ENCODE measurements at places on chromosomes 6 and 20.

DNA sequence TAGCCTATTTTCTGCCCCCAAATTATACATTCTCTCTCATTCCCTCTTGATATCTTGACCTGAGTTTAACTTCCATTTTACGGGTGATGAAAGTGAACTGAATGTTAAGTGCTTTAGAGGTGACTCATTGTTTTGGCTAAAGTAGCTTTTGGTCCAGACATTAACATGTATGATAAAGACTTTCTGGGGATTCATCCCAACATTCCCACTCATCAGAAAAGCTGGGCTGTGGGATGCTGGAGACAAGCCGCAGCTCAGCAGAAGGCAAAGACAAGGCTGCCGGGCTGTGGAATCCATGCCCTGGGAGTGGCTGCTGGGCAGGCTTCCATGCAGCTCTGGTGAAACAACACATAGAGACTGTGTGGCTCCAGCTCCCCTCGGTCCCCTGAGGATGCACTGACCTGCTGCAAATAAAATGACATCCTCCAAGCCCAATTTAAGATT lies 89.9 kb upstream of the SYNDIG1 start:
- DNase-seq: no peak

GRCh38 chr6:116764961-116765841 lies at the start of gene FAM162B:
Gene FAM162B, minus strand, starts transcription at chr6:116765719. Its CDS starts 143 bp downstream, at chr6:116765576.
- DNase-seq: no peak

DNA sequence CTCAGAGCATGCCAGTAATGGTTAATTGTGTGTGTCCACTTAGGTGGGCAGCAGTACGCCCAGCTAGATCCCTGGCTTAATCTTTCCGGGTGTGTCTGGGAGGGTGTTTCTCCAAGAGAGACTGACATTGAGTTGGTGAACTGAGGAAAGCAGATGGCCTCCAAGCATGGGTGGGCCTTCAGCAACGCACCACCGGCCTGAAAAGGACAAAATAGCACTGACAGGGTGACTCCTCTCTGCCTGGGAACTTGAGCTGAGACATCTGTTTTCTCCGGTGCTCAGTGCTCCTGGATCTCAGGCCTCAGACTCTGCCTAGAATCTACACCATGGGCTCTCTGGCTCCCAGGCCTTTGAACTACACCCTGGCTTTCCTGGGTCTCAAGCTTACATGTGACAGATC lies 43.2 kb downstream of the C6orf118 start:
- DNase-seq: no peak

DNA sequence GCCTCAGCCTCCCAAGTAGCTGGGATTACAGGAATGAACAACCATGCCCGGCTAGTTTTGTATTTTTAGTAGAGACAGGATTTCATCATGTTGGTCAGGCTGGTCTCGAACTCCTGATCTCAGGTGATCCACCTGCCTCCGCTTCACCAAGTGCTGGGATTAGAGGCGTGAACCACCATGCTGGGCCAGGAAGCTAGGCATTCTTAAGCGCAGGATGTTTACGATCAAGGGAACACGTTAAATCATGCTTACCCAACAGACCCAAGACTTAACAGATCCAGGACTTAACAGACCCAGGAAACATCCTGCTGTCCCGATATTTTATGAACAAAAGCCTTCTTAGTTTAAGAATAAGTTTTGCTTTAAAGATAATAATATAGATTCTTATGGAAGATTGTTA lies 9.1 kb downstream of the PTGIS start:
- DNase-seq: no peak

- no peak for DNase-seq
Observed at GRCh38 chr20:56155625-56156024, 92.9 kb upstream of the MC3R start.

- no peak for DNase-seq
Observed at GRCh38 chr20:54284928-54285704, 77.2 kb downstream of the PFDN4 start.

DNA sequence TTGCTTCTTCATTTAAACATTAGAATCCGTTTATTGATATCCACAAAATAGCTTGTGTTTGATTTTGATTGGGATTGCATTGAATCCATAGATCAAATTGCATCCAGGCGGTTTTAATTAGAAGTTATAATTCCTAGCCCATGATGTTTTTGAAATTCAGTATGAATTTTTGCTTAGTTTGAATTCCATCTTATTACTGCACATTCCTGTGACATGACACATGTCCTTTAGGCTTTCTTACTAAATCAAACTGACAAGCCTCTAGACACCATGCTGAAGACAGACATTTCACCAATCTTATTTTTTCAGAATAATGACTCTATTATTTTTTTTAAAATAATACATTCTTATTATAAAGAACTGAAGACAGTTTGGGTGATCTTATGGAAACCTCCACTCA lies 21.4 kb upstream of the PI16 start:
- no peak for DNase-seq

DNA sequence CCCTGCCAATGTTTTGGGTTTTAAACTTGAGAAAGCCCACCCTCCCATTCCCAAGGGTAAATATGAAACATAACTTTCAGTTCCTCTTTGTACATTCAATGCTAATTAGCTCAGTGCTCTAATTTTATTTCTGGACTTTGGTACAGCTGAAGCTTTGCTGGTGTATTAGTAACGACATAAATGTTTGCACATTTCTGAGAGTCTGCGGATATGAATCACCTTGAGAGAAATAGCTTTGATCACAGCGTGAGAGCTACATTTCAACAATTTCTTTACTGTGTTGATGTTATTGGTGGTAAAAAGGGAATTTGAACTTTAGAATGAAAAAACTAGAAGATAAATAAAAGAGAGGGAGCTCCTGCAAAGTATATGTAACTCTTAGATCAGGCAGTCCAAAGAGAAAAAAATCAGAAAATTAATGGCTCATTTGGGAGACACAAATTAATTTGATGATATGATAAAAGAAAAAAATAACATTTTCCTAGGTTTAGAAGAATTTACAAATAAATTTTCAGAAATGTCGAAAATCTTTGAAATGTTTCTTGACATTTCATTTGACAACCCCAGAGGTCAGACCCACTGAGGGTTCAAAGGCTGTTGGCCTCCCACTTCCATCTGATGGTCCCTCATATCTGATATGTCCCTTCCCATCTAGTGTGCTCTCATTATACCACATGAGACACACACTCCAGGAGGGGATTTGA lies 38.5 kb upstream of the CAP2 start:
- no peak for DNase-seq

GRCh38 chr6:15131651-15132061 lies 114.2 kb upstream of the JARID2 start:
- no peak for DNase-seq

DNA sequence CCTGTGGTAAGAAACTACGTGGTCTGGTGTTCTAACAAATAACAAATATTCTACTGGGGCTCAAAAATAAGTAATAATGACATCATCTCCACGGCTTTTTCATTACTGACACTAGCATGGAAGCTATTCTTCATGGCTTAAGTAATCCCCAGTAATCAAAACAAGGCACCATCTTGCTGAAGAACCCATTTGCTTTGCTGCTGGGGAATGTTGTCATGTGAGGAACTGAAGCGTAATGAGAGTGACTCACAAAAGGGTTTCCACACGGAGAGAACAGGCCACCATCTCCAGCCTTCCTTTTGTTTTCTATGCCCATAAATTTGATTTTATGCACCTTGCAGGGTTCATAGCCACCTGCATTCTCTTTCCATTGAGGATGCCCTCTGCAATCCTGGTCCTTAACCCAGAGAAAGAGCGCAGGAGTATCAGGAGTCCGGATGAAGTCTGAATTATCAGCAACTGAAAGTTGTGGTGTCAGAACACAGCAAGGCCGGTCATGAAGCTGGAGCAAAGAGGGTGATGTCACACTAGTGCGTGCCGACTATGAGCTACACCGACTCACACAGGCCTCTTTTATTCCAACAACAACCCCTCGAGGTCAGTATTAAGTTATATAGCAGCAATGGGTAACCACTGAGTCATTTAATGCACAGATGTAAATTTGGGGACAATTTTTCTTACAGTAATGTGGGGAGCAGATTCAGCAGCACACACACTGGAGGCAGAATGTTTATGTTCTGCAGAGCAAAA lies 173.7 kb upstream of the SSTR4 start:
- no peak for DNase-seq

GRCh38 chr6:36516559-36516958 lies 30.7 kb downstream of the STK38 start:
- DNase-seq: no peak

DNA sequence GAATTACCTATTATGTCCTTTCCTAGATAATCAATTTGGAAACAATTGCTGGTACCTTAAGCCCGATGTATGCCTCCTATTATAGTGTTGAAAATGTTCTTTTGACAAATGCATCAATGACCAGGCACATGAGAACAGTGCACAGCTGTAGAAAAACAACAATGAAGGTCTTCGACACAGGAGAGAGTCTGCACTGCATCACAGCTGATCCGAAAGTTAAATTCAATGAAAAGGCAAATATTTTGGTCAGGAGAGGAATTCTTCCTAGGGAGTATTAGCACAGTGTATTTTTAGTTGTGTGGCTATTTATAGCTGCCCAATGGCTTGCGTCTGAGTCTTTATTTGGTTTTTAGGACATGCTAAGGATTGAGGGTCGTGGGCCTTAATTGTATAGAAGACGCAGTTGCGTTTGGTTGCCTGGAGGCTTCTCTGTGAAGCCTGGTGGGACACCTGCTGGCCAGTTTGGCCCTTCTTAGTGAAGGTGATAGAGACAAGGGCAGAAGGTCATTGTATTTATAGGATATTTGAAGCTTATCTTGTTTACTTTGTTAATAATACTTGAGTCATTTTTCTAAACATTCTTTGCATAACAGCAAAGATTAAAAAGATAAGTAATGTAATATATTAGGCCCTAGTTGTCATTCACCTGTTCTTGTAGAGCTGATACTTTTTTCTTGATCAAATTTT lies 72.3 kb downstream of the CDYL start:
- peak; percentile 64 for DNase-seq

DNA sequence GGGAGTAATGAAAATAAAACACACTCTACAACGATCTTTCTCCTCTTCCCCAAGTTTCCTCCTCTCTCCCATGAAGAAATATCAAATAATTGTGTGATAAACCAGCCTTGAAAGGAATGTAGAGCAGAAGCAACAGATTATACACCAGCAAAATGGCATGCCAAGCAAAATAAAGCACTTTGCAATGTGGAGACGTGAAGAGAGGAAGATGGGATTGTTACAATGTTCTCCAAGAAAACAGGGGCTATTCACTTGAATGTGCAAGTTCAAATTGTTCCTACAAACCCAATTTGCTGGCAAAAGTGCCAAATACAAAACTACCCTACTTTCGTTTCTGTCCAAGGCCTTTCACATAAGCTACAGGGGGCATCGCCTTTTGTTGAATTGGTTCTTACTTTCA lies 185.1 kb downstream of the PDE7B start:
- DNase-seq: no peak

DNA sequence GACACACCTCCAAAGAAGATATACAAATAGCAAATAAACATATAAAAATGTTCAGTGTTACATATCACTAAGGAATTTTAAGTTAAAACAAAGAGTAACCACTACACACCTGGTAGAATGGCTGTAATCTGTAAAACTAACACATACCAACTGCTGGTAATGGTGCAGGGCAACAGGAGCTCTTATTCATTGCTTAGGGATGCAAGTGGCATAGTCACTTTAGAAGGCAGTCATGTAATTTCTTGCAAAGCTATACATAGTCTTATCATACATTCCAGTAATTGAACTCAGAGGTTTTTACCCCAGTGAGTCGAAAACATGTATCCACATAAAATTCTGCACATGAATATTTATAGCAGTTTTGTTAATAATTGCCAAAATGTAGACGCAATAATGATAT lies 906.8 kb upstream of the CITED2 start:
- DNase-seq: no peak

GRCh38 chr6:81801489-81801888 lies 49.0 kb upstream of the TENT5A start:
- DNase-seq: no peak

- no peak for DNase-seq
Observed at GRCh38 chr6:17086469-17086868, 15.4 kb upstream of the STMND1 start.

- DNase-seq: no peak
Observed at GRCh38 chr20:46228670-46229069, 79.6 kb downstream of the CDH22 start.

GRCh38 chr20:10666221-10667076 lies 7.3 kb downstream of the JAG1 start:
- no peak for DNase-seq

DNA sequence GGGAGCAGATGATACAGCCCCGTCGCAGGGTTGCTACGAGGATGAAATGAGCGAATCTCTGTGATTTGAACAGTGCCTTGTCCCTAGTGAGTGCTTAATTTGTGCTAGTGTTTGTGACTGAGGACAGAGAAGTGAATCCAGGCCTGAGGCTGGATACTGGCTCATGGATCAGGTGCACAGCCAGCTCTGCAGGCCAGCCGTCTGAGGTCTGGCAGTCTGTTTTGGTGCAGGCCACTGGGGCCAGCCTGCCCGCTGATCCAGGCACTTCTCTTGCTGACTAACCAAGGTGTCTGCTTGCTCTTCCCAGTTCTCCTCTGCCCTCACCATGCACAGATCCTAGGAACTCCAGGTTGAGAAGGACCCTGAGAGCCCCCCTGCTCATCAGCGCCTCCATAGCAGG lies 181.0 kb downstream of the LRFN2 start:
- no peak for DNase-seq

- no peak for DNase-seq
Observed at GRCh38 chr20:48812600-48813445, 15.0 kb downstream of the PREX1 start.

GRCh38 chr20:19271879-19272651 lies 59.6 kb downstream of the SLC24A3 start:
- no peak for DNase-seq

DNA sequence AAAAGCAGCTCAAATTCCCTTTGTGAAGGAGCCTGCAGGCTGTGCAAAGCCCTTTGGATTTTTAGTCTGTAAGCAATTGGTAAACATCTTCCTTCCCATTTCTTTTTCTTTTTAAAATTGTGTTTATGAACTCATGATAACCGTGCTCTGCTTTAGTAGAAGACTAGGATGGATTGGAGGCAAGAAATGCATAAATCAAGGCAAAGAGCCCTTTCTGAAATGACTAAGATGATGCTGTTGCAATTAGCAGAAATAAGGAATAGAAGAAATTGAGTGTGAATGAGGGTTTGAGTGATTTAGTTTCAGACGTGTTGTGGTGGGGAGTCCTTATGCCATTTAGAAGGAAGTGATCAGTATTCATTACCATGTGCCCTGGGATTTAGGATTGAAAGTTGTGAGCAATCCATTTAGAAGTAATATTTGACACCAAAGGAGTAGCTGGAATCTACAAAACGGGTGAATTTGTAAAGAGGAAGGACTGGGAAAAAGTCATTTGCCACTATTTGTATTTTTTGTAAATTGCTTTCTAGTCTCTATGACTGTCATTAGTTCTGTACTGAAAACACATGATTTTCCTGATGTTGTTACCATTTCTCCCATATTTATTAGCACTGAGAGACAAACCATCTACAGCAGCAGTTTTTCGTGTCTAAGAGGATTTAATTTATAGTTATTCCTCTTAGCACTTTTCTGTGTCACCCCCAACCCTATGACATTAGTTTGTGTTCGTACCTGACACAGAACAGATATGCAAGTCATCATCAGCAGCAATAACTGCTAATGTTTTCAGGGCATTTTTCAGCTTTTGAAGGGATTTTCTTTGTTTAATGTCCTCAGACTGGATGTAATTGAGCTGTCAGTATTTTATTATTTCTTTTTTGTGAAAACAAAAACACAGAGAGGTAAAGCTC lies 265.0 kb downstream of the UTRN start:
- no peak for DNase-seq

Measured in hematopoietic multipotent progenitor cell treated with erythropoietin and hydrocortisone succinate and interleukin-3 and kit ligand, for 17 days (in vitro differentiated cells).